Natural killer cell (primary cell): ENCODE measurements at places on chromosomes 1 and 21.

DNA sequence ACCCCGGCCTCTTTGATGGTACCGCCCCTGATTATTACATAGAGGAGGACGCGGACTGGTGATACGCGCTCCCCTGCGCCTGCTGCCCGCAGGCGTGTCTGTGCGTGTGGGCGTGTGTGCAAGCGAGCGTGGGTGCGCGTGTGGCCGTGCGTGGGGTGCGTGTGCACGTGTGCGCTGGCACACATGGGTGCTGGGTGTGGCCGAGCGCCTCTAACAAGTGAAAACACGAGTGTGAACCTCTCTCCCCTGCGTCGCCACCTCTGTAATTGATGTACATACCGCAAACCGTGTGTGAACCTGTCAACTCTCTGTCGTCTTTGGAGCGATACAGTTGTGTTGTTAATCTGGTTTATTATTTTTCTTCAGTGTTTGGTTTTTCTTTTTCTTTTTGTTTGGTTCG is 87.8 kb upstream of the TMEM51 start:
- peak overlapping the region; percentile 78 for H3K27ac ChIP-seq
- H3K36me3 ChIP-seq, result no peaks in the 10 kb centered on the region
- peaks cover 34% of the 10 kb centered on the region for H3K4me1 ChIP-seq
- DNase-seq, result peak; percentile 43
- no peak overlapping the region for H3K4me3 ChIP-seq

DNA sequence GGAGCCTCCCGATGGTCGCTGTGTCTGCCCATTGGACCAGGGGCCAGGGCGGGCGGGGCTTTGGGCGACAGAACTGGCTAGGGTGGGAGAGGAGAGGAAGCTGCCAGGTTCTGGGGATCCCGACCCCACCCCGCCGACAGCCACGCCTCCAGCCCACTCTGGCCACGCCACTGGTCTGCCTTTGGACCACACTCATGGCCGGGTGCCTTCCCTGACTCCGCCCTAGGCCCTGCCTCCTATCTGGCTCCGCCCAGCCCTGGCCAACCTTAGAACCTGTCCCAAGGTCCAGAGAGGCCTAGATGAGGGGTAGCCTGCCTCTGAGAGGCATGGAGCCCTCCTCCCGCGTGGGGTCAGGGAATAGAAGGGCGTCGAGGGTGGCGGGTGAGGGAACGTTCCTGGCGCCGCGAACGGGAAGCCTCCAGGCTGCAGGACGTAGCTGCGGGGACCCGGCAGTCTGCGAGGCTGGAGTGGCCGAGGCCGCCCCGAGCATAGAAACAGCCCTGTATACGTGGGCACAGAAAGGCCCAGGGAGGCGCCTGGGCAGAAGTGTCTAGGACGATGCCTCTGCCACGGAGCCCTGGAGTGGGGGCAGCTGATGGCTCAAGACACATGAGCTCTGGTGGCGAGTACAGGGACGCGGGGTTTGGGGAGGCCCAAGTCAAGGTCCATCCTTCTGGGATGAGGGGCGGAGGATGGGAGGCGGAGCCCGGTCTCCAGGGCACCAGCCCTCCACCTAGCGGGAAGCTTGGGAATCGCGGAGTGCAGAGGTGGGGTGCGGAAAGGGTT is 11.5 kb upstream of the COL16A1 start:
- peaks cover 11% of the 10 kb centered on the region for H3K27me3 ChIP-seq
- H3K4me1 ChIP-seq, result peaks cover 20% of the 10 kb centered on the region
- H3K27ac ChIP-seq, result no peak overlapping the region

GRCh38 chr1:3904843-3905185 is 4.7 kb upstream of the C1orf174 start:
- DNase-seq, result no peak
- no peak overlapping the region for H3K27ac ChIP-seq
- no peaks in the 10 kb centered on the region for H3K36me3 ChIP-seq
- no peaks in the 10 kb centered on the region for H3K27me3 ChIP-seq
- no peak overlapping the region for H3K4me3 ChIP-seq

- H3K27ac ChIP-seq, result no peak overlapping the region
- no peak overlapping the region for H3K4me3 ChIP-seq
- H3K27me3 ChIP-seq, result no peaks in the 10 kb centered on the region
- H3K36me3 ChIP-seq, result no peaks in the 10 kb centered on the region
These were observed 308.8 kb downstream of the SMYD3 start for GRCh38 chr1:246198115-246198816.

- no peak overlapping the region for H3K27ac ChIP-seq
- H3K4me3 ChIP-seq, result no peak overlapping the region
- H3K4me1 ChIP-seq, result no peaks in the 10 kb centered on the region
- no peaks in the 10 kb centered on the region for H3K27me3 ChIP-seq
These were observed 260.4 kb downstream of the PTPRU start for GRCh38 chr1:29496701-29497100.

DNA sequence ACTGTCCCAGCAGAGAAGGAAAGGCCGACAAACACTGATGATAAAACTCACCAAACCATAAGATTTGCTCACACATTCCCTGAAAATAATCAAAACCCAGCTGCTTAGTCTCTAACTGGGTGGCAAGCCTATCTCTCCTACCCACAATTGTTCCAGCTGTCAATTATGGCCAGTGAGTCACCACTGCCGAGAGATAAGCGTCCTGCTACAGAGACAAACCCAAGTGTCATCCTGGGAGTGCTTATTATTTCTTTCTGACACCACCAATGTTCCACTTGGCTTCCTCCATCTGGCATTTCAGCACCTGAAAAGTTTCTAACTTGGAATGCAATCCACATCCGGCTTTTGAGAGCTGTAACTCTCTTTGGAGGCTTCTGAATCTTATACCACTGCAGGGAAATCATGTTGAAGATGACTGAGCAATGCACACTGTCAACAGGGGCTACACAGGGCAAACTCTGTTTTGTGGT is 51.5 kb upstream of the VAV3 start:
- no peak for DNase-seq
- H3K27me3 ChIP-seq, result no peaks in the 10 kb centered on the region
- H3K4me1 ChIP-seq, result peaks cover 4% of the 10 kb centered on the region

DNA sequence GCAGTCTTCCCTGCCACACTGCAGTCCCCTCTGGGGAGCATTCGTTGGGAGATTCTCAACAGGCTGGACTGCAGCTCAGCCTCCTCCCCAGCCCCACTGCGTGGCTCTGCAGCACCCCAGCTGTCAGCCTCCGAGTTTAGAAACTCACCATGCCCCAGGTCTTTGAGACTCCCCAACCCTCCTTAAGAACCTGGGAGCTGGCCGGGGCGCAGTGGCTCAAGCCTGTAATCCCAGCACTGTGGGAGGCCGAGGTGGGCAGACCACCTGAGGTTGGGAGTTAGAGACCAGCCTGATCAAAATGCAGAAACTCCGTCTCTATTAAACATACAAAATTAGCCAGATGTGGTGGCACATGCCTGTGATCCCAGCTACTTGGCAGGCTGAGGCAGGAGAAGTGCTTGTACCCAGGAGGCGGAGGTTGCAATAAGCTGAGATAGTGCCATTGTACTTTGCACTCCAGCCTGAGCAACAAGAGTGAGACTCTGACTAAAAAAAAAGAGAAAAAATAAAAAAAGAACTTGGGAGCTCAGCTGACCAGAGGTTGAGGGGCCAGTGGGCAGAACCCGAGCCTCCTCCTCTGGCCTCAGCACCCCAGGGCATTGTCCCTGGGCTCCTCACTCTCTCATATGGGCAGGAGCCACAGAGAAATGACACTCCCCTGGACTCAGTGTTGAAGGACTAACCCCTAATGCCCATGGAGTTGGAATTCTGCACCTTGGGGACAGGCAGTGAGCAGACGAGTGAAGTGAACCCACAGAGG is 5.6 kb downstream of the OLIG2 start:
- H3K27me3 ChIP-seq, result peaks cover 63% of the 10 kb centered on the region
- H3K36me3 ChIP-seq, result no peaks in the 10 kb centered on the region
- H3K4me3 ChIP-seq, result no peak overlapping the region
- DNase-seq, result no peak
- no peak overlapping the region for H3K27ac ChIP-seq
- peaks cover 47% of the 10 kb centered on the region for H3K4me1 ChIP-seq

GRCh38 chr1:41719590-41719989 is 199.1 kb downstream of the HIVEP3 start:
- no peak for DNase-seq
- no peak overlapping the region for H3K4me3 ChIP-seq
- no peak overlapping the region for H3K27ac ChIP-seq
- H3K36me3 ChIP-seq, result no peaks in the 10 kb centered on the region
- peaks cover 21% of the 10 kb centered on the region for H3K4me1 ChIP-seq

- peaks cover 4% of the 10 kb centered on the region for H3K4me1 ChIP-seq
- H3K4me3 ChIP-seq, result no peak overlapping the region
- no peak overlapping the region for H3K27ac ChIP-seq
- DNase-seq, result no peak
- H3K36me3 ChIP-seq, result no peaks in the 10 kb centered on the region
These were observed 4.8 kb downstream of the AGO3 start for GRCh38 chr1:35935442-35936388.

DNA sequence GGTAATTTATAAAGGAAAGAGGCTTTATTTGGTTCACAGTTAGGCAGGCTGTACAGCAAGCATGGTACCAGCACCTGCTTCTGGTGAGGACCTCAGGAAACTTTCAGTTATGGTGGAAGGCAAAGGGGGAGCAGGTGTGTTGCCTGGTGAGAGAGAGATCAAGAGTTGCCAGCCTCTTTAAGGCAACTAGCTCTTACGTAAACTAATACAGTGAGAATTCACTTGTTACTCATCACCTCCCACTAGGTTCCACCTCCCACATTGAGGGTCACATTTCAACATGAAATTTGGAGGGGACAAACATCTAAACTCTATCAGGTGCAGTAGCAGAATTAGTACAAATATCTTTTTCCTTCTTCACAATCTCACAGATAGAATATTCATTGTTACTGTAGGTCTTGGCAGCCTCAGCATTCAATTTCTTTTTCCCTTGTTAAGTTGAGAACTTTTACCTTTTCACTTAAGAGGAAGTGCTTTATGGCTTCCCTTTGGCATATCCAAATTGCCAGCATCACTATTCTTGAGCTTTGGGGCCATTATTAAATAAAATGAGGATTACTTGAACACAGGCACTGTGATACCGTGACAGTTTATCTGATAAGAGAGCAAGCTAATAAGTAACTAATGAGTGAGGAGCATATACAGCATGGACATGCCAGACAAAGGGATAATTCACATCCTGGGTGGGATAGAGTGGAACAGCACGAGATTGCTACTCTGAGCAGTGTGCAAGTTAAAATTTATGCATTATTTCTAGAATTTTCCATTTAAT is 48.4 kb downstream of the MAGI3 start:
- no peak overlapping the region for H3K4me3 ChIP-seq
- H3K36me3 ChIP-seq, result no peaks in the 10 kb centered on the region
- no peaks in the 10 kb centered on the region for H3K4me1 ChIP-seq
- DNase-seq, result no peak

DNA sequence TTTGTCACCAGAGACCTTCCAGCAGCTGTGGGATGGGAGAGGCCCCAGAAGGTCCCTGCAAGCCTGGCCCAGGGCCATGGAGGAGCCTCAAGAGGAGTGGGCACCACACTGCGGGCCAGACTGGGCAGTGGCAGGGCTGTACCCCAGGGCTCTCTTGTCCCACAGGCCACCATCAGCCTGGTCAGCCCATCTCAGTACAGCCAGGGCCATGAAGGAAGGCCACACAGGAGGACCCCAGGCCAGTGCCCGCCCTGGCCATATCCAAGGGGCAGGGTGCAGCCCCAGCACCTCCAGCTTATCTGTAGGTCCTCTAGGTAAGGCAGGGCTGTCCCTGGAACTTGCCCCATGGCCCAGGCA is 3.1 kb upstream of the GNB1 start:
- no peaks in the 10 kb centered on the region for H3K27me3 ChIP-seq
- DNase-seq, result no peak
- H3K36me3 ChIP-seq, result no peaks in the 10 kb centered on the region
- no peak overlapping the region for H3K27ac ChIP-seq
- peaks cover 35% of the 10 kb centered on the region for H3K4me1 ChIP-seq

DNA sequence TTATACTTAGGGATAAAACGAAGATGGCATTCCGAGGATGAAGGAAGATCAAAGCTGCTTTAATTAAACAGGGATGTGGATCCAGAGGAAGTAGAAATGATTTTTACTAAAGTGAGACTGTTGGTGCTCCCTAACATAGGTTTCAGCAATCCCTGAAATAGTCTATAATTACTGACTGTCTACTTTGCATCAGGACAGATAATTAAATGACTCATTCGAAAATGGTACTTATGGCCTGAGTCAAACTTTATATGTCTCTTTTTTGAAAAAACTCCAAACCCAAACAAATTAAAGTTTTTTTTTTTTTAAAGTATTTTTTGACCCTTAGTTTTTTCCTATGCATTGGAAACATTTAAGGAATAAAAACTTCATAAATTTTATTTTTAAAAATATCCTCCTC is 90.3 kb downstream of the LYST start:
- H3K27ac ChIP-seq, result no peak overlapping the region
- no peak overlapping the region for H3K4me3 ChIP-seq
- H3K36me3 ChIP-seq, result peaks cover 67% of the 10 kb centered on the region
- H3K4me1 ChIP-seq, result no peaks in the 10 kb centered on the region
- no peaks in the 10 kb centered on the region for H3K27me3 ChIP-seq
- no peak for DNase-seq

DNA sequence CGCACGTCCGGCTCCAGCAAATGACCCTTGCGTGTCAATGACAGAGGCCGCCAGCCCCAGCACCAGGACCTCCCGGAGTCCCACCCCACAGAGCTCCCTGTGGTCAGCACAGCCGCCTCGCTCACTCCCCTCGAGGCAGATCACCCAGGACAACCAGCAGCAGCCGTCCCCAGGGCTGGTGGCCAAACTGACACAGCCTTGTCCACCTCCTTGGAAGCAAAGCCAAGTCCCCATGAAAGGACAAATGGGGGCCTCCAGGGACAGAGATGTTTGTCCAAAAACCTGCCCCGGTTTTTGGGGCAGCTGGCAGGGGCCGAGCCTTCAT is 2.1 kb downstream of the KRTAP10-10 start:
- H3K27me3 ChIP-seq, result no peaks in the 10 kb centered on the region
- no peak for DNase-seq
- no peak overlapping the region for H3K27ac ChIP-seq
- no peak overlapping the region for H3K4me3 ChIP-seq
- H3K4me1 ChIP-seq, result no peaks in the 10 kb centered on the region

GRCh38 chr1:200629876-200630514 is 9.4 kb upstream of the KIF14 start:
- no peak overlapping the region for H3K4me3 ChIP-seq
- no peak for DNase-seq
- H3K27ac ChIP-seq, result no peak overlapping the region
- peaks cover 7% of the 10 kb centered on the region for H3K4me1 ChIP-seq

- no peaks in the 10 kb centered on the region for H3K27me3 ChIP-seq
- H3K36me3 ChIP-seq, result no peaks in the 10 kb centered on the region
- H3K27ac ChIP-seq, result no peak overlapping the region
- H3K4me3 ChIP-seq, result no peak overlapping the region
- DNase-seq, result no peak
- no peaks in the 10 kb centered on the region for H3K4me1 ChIP-seq
These were observed 31.7 kb downstream of the CFAP57 start for GRCh38 chr1:43203859-43204258.
